ENCODE measurements at places on chromosomes 5 and 9.

DNA sequence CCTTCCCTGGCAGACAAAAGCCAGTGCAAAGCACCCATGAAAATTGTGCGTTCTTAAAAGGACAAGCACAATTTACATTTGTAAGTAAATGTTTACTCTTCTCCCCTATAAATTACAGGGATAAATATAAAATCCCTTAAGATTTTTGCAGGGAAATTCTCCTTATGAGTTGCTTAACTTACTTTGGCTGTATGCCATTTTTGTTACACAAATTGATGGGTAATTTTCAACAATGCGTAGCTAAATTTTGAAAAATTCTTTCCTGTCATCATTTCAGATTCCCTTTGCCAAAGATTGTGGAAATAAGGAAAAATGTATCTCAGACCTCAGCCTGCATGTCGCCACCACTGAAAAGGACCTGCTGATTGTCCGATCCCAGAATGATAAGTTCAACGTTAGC lies 64.2 kb upstream of the ITGA2 start:
- DNase-seq: no peak

DNA sequence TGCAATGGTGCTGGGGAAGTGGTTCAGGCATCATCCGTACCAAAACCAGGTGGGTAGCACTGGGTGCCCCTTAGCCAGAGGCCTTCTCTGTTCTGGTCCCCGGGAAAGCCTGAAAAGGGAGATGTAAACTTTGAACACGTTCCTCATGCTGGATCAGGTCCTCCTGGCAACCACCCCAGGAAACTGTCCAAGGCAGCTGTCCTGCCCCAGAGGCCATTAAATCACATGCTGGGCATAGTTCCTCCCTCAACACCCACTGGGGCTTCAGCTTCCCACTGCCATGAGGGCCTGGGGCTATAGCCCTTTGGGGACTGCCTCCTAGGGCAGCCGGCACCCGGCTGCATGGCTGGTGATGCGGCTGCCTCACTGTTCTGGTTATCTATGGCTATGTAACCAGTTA lies 228.9 kb upstream of the MVB12B start:
- DNase-seq: no peak

- DNase-seq: no peak
Observed at GRCh38 chr5:50595199-50595598, 71.2 kb upstream of the PARP8 start.

DNA sequence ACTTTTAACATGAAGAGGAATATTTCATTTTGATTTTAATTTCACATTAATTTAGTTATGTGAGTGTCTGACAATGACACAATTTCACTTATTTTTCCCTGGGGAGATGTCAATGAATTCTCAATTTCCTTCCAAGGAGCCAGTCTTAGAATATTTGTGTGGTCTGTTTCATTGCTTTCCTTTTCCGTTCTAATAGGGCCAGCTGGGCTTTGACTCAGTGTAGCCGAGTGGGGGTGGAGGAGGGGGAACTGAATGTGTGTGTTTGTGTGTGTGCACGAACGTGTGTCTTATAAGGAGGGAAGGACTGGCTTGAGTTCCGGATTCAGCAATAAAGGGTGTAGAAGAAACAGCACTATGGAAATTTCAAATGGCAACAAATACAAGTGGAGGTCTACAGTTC lies 100.0 kb downstream of the BASP1 start:
- DNase-seq: no peak

- DNase-seq: no peak
Observed at GRCh38 chr9:121567500-121568342, 68.1 kb upstream of the GGTA1 start.

- DNase-seq: no peak
Observed at GRCh38 chr9:114450181-114450580, 55.1 kb downstream of the WHRN start.

GRCh38 chr9:2615497-2615896 lies 6.1 kb upstream of the VLDLR start:
- no peak for DNase-seq

DNA sequence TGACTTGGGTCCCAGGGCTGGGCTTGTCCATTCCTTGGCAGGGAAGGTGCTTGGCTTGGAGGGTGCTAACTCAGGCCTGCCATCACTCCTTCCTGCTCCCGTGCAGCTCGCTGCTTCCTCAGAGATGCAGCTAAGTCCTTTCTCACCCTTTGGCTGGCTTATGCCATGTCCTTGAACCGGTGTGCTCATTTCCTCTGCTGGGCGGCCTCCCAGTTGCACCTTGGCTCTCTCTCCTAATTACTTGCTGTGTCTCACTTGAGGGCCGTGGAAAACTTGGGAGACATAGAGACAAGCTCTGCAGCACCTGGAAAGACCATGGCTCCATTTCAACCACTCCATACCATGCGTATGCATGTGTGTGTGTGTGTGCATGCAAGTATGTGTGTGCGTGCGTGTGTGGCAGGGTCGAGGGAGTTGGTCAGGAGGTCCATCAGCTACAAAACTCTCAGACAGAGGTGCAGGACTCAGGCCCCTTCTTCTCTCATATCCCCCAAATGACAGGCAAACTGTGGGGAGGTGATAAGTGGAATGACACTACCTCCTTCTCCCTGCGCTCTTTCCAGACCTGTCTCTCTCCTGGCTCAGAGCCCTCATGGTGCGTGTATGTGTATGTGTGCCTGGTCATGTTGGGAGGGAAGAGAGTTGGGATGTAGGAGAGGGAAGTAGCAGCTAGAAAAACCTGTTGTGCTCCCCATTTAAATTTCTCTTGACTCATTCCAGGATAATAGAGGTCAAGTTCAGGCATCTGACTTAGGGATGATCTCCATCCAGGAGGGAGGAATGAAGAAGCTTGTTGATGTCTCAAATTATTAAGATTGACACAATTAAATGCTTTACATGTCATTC lies 17.6 kb upstream of the MTMR12 start:
- DNase-seq: no peak

DNA sequence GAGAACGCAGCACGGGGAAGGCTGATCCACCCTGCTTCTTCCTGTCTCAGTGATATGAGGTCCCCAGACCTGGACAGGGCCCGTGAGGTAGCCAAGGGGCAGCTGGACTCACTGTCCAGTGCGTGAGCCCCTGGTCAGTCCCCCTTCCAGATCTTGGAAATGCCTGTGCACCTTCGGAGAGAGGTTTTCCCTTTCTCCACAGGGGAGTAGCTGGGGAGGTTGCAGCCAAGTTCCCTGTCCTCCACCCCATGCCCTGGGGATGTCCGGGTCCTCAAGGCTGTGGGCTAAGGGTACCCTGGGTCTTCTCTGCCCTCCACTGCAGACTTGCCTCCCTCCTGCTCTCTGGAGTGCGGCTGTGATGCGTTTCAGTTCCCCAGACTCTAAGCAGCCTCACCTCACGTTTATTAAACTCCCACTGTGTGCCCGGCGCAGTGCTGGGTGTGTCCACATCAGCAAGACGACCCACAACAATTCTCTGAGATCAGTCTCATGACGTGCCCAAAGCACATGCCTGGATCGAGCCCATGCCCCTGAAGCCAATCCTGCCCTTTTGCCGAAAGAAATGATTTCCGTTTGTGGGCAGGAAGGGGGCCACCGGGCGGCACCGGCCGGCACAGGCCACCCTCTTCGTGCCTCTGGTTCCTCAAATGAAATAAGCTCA lies 101.3 kb upstream of the PHYKPL start:
- no peak for DNase-seq
